ENCODE measurements at places on chromosomes 5 and 9.

- DNase-seq, result peak; percentile 58
These were observed 4.5 kb upstream of the CDK7 start for GRCh38 chr5:69230181-69230580.

- no peak for DNase-seq
These were observed 504.6 kb downstream of the RASEF start for GRCh38 chr9:82558346-82558745.

DNA sequence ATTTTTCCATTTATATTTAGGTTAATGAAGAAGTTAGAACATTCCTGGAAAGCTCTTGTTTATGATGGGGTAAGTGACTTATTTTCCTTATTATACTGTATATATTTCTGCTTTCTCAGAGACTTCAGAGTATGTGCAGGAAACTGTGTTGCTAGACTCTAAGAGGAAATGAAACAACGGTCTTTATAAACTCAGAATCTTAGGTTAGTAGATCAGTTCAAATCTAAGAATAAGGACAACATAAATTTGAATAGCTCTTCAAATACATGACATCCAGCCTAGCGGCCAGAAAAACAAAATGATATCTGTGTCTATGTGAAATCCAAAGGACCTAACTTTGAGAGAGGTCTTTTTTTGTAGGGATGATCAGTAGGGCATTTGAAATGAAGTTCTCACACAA is 94.3 kb downstream of the PRKACG start:
- DNase-seq, result no peak

- DNase-seq, result no peak
These were observed 120.6 kb downstream of the TMEM167A start for GRCh38 chr5:82956600-82956999.

DNA sequence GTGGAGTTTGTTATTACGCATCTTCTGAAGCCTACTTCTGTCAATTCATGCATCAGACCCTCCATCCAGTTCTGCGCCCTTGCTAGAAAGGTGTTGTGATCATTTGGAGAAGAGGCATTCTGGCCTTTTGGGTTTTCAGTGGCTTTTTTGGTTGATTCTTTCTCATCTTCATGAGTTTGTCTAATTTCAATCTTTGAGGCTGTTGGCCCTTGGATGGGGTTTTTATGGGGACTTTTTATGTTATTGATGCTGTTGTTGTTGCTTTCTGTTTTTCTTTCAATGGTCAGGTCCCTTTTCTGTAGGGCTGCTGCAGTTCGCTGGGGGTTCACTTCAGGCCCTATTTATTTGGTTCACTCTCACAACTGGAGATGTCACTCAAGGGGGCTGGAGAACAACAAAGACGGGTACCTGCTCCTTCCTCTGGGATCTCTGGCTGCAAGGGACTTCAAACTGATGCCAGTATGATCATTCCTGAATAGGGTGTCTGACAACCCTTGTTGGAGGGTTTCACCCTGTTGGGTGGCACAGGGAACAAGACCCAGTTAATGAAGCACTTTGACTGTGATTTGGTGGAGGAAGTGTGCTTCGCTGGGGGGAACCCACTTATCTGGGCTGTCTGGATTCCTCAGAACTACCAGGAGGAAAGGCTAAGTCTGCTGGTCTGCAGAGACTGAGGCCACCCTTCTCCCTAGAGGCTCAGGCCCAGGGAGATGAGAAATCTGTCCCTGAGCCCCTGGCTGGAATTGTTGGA is 226.7 kb upstream of the PTGER4 start:
- no peak for DNase-seq

GRCh38 chr5:110702300-110702699 is 24.2 kb downstream of the TMEM232 start:
- peak; percentile 45 for DNase-seq

GRCh38 chr5:82422001-82422740 is 144.0 kb upstream of the RPS23 start:
- DNase-seq, result no peak

GRCh38 chr5:137283801-137284200 is 215.3 kb downstream of the SPOCK1 start:
- no peak for DNase-seq

GRCh38 chr5:24817966-24818365 is 173.2 kb upstream of the CDH10 start:
- DNase-seq, result no peak

GRCh38 chr5:1268666-1269065 is 26.2 kb downstream of the TERT start:
- DNase-seq, result no peak

GRCh38 chr5:26700759-26701384 is 337.5 kb downstream of the CDH9 start:
- no peak for DNase-seq

DNA sequence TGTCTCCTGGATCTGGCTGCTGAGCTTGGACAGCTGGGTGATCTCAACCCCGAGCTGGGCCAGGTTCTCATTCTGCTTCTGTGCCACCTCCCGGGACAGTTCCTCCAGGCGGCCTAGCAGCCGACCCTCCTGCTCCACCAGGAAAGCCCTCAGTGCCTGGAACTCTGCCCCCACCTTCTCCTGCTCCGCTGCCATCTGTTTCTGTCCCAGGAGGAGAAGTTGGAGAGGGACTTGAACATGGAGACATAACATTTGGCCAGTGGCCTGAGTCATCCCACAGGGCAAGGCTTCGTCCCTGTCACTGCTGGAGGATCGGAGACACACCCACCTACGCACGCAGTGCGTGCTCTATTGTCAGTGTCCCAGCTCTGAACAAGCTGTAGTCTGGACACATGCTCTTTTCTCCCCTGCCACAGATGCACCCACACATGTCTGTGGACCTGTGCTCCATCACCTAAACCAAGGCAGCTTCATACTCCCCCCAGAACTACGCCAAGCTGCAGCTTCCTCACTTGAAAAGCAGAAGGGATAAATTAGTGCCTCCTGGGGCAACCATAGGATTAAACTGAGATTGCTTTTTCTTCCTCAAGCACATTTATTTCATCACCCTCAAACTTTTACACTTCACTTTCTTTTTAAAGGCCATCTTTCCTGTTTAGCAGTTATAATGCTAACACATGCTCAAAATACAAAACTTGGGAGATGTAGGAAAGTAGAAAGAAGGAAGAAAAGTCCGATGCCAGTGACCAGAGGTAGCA is 4.9 kb downstream of the TRIM7 start:
- no peak for DNase-seq

GRCh38 chr9:79583952-79584654 is 12.3 kb downstream of the TLE4 start:
- peak; percentile 50 for DNase-seq

DNA sequence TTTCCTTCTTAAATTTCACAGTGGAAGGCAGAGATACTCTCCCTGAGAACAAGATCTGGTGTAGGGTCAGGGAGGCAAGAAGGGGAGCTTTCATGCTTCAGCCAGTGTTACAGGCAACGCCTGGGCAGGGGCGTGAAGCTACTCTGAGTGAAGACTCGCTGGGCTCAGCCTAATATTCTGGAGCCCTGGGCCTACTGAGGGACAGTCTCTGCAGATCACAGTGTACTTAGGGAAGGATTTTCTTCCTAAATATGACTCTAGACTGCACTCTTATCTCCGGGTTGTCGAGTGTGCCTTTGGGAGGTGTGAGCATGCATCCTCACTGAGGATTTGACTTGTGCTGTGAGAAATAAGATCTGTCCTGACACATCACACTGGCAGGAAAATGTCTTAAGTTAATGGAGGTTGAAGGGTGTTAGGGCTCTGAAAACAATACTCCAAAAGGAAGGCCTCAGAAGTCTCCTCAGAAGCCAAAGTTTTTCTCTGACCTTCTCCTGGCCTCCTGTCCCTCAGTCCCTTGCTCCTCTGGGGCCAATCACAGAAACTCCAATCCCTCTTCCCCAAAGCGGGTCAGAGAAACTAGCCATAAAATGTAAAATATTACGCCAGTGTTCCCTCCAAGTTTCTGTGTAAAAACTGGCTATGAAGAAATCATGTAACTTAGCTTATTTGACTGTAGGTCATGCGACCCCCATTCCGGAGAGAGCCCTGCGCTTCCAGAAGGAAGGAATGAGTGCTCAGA is 156.8 kb upstream of the TBC1D2 start:
- DNase-seq, result no peak

DNA sequence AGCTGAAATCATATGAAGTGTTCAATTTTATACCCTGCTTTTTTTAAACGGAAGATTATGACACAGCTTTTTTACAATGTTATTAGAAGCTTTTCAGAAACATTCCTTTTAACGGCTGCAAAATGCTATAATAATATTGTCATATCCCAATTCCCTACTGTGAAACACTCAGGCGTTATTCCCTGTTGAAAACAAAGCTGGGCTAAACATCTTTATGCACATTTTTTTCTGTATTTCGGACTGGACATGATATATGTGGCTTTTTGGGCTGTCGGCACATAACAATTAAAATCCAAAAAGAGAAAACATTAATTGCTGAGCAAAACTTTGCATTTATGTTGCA is 12.0 kb upstream of the CTSL start:
- no peak for DNase-seq

DNA sequence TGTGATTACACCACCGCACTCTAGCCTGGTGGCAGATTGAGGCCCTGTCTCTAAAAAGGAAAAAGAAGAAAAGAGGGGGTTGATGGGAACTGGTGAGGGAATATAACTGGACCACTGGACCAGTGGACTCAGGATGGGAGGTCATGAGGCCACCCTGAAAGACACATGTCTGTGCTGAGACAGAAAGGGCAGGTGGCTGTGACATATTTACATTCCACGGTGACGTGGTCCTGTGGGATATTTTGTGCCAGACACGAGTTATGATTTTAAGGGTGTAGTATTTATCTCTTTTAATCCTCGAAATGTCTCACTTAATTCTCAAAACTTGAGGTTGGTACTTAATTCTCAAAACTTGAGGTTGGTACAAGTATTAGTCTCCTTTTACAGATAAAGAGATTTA is 32.9 kb downstream of the LHX2 start:
- DNase-seq, result no peak

DNA sequence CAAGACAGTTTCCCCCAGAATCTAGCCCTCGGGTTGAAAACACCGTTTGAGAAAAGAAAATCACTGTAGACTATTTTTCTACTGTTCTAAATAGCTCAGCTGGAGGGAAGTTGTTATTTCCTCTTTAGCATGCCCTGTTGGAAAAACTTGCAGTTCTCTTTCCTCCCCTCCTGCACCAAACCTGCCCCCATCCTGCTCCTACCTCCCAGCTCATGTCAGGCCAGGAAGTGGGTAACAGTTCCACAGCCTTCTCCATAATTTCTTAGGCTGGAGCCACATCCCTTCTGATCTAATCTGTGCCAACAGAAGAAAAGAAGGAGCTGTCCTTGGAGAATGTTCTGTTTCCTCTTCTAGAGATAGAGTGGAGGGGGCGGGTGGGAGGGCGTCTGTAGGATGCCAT is 437.7 kb downstream of the SPOCK1 start:
- DNase-seq, result no peak

DNA sequence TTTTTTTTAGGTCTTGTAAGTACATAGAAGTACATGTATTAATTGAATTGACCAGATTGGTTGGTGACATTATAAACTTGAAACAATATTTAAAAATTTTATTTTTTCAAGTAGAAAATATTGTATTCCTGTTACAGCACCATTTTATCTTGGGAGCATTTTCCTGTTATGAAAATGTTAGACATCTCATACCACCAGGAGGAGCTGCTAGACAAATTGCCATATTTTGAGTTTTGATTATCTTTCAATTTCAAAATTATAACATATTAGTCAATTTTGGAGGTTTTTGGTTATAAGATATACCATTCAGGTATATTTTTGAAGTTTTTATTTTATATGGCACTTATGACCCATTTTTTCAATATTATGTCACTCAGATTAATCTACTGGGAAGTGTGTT is 84.4 kb downstream of the CNTLN start:
- DNase-seq, result peak; percentile 19
